ENCODE measurements at places on chromosomes 2 and 18.
A peak's percentile ranks its signal among the peaks of the same experiment; 100 is the strongest.

DNA sequence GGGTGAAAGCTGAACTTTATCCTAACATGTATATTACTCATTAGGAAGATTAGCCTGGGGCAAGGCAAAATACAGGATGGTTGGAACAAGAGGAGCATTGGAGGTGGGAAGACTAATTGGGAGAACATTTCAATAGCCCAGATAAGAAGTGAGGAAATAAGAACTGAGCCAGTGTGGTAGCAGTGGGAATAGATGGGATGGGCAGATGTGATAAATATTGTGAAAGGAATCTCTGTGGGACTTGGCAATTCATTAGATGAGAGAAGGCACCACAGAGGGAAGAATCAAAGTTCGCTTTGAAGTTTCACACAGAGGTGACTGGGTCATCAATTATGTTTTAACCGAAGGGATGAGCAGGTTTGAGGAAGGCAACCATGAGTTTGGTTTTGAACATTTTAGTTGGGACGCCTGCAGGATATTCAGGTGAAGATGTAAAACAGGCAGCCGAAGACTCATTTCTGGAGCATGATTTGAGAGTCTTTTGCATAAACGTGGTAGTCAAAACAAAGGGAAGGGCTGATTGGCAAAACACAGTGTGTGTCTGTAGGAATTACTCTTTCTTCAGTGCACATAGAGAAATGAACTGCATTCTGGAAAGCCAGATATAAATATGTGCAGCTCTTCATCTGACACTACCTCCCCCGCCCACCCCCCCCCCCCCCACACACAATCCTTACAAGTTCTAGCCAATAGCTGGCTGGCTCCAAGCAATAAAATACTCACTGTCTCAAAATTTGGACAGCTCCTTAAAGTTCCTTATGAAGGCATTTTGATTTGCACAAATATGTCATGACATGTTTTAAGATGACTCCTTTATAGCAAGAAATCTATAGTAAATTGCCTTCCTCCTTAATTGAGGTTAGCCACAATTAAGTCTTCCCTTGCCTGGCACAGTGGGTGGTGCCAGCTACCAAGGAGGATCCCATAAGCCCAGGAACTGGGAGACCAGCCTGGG lies 1.9 kb upstream of the SLC1A4 start:
- peak; percentile 36 for DNase-seq

GRCh38 chr2:36128359-36128758 lies 227.2 kb upstream of the CRIM1 start:
- no peak for DNase-seq

GRCh38 chr18:56166914-56167313 lies 471.5 kb downstream of the TXNL1 start:
- no peak for DNase-seq

DNA sequence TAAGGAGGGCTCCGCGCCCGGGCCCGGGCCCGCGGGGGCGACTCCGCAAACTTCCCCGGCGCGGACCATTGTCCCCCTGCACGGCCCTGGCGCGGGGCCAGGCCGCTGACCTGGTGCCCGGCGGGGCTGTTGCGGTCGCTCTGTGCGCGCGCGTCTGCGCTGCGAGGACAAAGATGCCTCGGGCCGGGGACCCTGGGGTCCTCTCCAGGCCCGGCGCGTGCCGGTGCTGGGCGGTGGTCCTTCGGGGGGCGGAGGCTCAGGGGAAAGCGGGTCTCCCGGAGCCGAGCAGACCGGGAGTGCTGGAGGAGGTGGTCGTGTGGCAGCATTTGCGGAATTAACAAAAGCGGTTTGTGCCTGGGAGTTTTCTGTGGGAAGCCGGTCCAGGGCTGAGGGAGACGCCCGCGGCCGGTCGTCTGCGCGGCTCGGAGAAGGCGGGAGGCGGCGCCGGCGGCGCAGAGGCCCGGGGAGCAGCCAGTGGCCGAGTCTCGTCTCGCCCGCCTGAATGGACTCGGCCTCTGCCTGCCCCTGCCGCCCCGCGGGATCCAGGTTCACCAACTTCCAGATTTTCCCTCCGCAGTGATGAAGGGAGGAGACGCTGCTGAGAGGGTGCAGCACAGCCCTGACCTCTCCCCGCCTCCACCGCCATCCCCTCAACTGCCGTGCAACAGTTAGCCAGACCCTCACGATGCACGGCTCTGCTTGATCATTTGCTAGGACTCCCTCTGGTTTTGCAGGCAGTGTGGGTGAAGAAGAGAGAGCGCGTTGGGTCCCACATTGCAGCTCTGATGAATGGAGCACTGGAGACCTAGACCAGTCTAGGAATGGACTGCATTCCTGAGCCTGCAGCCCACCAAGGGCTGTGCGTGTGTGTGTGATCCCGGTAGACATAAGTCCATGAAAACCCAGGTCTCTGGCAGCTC lies 705 bp downstream of the EFR3B start:
- DNase-seq = peak; percentile 18

DNA sequence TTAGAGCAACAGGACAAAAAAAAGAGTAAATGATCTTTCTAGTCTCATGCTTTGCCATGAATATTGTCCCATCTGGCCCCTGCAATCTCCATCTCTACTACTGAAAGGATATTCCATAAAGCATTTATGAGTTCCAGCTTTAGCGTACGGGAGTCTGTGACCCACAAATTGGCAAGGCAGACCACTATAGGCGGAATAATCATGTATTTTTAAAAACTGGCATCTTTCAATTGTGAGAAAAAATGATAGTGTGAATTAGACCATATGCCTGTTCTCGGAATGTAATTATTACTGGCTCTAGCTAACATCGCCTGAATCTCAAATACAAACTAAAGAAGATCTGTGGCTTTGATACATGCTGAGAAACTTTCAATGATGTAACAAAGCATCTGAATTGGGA lies 738.1 kb upstream of the NXPH2 start:
- no peak for DNase-seq

GRCh38 chr18:58308463-58308862 lies 264.4 kb downstream of the NEDD4L start:
- no peak for DNase-seq

DNA sequence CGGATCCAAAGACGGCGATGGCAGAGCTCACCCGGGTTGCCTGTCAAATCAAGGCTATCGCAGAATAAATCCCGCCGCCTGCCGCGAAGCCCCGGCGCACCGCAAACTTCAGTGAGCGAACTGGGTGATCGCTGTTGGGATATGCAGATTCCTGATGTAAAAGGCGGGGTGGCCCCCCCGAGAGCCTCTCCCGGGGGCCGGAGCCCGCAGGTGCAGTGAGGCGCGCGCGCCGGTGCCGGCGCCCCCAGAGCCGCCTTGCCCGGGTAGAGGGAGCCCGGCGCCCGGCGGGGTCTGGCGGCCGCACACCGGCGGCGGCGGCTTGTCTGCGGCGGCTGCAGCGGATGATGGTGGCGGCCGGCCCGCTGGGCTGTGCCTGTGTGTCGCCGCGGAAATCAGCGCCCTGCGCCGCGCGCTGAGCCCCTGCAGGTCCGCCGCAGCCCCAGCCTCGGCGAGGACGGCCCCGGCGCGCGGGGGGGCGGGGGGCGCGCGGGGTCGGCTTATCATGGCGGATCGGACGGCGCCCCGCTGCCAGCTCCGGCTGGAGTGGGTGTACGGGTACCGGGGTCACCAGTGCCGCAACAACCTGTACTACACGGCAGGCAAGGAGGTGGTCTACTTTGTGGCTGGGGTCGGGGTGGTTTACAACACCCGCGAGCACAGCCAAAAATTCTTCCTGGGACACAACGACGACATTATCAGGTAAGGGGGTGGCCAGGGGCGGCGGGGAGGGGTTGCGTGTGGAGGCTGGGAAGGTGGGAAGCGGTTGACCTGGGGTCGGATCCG lies 1.3 kb downstream of the EML6 start:
- DNase-seq = no peak

DNA sequence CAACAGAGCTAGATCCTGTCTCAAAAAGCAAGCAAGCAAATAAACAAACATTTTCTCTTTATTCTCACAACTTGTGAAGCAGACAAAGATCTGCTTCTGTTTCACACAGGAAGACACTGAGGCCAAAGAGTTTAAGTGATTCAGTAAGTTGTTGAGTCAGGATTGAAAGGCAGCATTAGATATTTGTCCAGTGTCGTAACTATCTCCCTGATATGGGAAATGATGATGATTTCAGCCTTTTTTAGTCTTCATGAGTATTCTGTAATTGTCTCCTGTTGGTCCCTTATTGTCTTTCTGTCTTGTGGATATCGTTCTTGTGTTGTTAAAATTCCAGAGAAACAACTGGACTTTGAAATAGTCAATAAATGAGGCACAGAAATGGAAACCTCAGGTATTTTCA lies 59.6 kb downstream of the GATA6 start:
- peak; percentile 19 for DNase-seq

GRCh38 chr2:180781276-180781675 lies 199.1 kb upstream of the UBE2E3 start:
- peak; percentile 10 for DNase-seq

- DNase-seq = peak; percentile 20
These were observed 13.8 kb downstream of the ROCK2 start for GRCh38 chr2:11330457-11331142.

GRCh38 chr18:36532394-36532793 lies 234.9 kb downstream of the FHOD3 start:
- DNase-seq = peak; percentile 22

- no peak for DNase-seq
These were observed 68.2 kb downstream of the PDE1A start for GRCh38 chr2:182358601-182359000.

DNA sequence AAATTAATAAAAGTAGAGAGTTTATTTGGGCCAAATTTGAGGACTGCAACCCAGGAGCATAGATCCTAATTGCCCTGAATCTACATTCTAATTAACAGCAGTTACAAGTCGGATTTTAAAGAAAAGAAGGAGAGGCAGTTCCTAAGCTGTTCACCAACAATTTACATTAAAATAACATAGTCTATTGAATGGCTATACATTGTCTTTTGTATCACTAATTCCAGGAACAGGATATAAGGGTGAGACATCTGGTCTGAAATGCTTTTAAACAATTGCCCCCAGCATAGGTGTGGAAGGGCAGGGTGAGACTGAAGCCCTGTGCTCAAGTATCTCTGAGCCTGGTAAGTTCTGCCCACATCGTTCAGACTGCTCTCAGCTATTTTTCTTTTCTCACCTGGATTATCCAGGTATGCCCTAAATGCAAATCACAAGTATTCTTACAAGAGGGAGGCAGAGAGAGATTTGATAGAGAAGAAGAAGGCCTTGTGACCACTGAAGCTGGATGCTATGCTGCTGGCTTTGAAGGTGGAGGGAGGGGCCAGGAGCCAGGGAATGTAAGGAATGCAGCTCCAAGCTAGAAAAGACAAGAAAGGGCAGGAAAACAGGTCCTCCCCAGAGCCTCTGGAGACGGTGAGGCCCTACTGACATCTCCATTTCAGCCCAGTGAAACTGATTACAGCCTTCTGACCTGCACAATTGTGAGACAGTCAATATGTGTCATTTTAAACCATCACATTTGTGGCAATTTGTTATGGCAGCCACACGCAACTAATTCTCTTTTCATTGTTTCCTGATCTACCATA lies 189.4 kb upstream of the ARL4C start:
- peak; percentile 54 for DNase-seq

DNA sequence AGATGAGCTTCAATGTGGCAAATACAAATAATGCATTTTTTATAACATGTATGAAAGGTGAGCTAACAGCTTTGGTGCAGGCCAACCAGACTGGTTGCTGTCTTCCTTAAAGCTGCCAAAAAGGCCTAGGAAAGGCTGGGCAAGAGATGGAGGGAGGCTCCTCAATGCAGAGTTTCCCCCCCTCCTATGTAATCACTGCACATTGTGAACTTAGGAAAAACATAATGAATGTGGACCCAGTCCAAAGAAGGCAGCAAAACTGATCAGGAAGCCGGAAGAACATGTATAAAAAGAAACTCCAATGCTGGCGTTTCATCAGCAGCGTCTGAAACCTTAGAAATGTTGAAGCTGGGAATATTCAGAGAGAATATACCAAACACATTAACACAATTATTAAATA lies 84.2 kb upstream of the LYPD6 start:
- no peak for DNase-seq

DNA sequence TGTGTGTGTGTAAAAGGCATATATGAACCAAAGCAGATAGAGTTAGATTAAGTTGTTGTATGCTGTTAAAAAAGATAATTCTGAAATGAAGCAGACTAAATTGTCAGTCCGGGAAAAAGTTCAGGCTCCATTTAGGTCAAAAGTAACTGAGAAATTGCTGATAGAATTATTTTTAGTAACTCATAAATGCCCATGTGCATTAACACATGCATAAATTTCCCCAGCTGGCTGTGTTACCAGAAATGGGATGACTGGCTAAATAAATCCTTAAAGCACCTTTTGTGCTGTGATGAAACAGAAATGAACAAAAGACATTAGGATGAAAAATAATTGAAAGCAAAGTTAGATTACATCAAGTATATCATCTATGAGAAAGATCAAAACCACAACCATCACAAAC lies 111.3 kb downstream of the NYAP2 start:
- no peak for DNase-seq

DNA sequence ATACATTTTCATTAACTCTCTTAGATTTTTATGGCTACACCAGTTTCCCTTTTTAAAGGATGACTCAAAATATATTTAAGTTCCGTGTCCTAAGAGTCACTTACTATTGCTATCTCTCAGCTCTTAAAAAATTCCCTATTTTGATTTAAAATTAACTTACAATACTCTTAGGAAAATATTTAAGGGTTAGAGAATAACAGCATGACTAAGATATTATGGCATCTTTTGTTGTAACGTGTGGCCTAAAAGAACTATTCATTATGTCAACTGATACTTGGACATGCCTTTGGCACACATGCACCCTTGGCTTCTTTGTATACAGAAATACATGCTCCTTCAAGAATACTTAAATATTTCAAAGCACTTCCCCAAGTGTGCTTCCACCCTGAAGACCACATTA lies 42.3 kb downstream of the SCN3A start:
- DNase-seq = peak; percentile 63

DNA sequence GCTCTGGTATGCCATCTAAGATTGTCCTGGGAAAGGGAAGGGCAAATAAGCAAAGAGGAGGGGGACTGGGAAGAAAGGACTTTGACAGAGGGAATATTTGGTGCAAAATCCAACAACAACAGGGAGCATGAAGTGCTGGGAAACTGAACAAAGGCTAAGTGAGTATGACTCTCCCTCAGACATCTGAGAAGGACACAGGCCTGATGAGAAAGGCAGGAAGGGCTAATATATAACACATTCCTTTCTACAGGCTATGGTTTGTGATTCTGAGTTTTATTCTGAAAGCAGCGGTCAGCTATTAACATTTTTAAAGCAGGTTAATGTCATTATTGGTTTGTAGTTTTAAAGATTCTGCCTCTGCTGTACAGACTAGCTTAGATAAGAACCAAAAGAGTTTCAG lies 1579.5 kb downstream of the LRP1B start:
- DNase-seq = no peak
